ENCODE measurements at places on chromosomes 4 and X.

- DNase-seq = no peak
These were observed 201.5 kb upstream of the FAM241A start for GRCh38 chr4:111943796-111944203.

GRCh38 chr4:13611283-13611842 is 16.2 kb downstream of the BOD1L1 start:
- no peak for DNase-seq

- DNase-seq = no peak
These were observed 4.8 kb downstream of the FRMPD3 start for GRCh38 chrX:107454302-107454701.

- no peak for DNase-seq
These were observed 34.4 kb downstream of the PARM1 start for GRCh38 chr4:74967324-74967723.

- DNase-seq = no peak
These were observed 792.9 kb upstream of the HTR2C start for GRCh38 chrX:113790987-113791386.

DNA sequence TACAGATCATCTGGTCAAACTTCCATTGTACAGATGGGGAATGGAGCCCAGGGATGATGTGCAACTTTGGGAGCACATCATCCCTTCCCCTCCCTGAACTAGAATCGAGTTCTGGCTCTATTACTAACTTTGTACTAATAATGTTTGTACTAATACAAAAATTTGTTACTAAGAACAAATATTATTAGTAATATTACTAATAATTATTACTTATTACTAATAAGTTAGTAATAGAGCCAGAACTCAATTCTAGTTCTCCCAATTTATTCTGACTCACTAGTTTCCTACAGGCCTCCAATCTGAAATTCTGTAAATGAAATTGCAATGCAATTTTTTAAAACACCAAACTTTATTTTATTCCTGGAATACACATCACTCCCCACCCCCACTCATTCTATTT is 47.9 kb upstream of the CD40LG start:
- DNase-seq = no peak

DNA sequence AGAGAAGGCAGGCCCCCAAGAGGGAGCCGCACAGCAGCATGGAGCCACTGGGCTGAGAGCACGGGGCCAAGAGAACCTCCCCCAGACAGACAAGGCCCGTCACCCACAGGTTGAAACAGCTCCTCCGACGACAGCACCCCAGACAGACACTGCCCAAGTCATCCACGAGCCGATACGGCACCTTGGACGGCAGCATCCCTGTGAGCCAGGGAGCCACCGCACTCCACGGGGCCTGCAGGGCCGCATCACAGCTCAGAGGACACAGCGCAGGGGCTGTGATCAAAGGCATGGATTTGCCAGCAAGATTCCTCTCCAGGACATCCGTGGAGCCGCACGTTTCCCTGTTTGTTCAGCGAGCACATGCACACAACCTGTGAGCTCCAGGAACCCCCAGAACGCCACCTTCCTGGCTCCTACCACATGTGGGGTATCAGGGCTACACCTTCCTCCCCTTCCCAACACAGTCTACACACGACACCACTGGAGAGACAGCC is 3.9 kb downstream of the CTBP1 start:
- no peak for DNase-seq

DNA sequence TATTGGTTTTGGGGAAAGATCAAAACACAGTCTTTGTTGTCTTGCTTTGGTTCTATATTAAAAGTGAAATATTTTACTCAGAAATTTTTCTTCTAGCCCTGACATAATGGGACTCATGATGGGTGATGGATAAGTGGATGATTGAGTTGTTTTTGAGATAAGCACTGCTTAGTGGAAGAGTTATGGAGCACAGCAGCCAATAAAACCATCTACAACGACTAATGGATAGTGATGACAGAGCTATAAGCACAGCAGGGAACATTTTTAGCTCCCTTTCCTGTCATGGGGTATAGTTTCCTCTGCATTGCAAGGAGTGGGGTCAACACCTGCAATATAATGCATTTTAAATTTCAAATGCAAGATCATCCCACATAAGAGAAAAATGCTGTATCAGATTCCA is 812.4 kb downstream of the STPG2 start:
- no peak for DNase-seq

GRCh38 chr4:34323549-34324320 is 1920.6 kb downstream of the ARAP2 start:
- no peak for DNase-seq

- DNase-seq = no peak
These were observed 23.5 kb upstream of the NFKB1 start for GRCh38 chr4:102477657-102478056.

DNA sequence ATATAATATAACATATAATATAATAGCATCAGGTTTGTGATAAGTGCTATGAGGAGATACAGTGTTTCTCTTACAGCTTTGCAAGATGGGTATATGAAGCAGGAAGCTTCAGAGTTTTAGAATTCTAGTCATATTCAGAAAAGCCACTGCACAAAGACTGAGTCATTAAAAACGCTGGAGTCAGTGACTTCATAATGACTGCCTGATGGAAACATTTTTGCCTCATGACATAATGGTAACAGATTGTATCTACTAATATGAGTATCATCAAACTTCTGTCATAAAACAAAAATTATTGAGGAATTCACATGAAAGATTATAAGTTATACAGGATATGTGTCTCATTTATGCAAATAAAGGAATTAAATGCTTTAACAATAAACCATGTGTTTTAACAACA is 46.8 kb downstream of the EPHA5 start:
- DNase-seq = no peak

GRCh38 chr4:154005171-154005520 is 216.3 kb upstream of the SFRP2 start:
- no peak for DNase-seq

- no peak for DNase-seq
These were observed 115.0 kb downstream of the SHROOM4 start for GRCh38 chrX:50698944-50699343.

DNA sequence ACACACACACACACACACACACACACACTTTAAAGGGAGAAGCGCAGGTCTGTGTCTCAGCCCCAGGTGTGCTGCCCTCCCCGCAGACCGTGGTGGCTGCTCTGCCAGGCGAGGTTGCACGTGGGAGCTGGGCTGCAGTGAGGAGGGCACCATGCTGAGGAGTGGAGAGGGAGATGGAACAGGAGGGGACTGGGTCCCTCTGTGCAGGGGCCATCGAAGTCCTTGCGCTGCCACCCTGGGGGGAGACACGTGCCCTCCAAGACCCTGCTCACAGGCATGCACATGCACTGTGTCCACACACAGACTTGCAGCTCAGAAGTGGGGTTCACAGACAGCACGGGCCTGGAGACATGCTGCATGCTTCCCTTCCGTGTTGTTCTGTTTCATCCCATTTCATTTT is 65.5 kb upstream of the HGFAC start:
- no peak for DNase-seq

GRCh38 chr4:142874684-142875083 is 28.6 kb upstream of the INPP4B start:
- DNase-seq = no peak

DNA sequence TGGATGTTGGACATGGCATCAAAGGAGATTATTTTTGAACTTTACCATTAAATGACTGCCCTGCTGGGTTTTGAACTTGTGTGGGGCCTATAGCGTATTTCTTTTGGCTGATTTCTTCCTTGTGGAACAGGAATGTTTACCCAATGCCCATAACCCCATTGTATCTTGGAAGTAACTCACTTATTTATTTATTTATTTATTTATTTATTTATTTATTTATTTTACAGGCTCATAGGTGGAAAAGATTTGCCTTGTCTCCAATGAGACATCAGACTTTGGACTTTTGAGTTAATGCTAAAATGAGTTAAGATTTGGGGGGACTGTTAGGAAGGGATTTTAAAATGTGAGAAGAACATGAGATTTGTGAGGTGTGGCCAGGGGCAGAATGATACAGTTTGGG is 273.1 kb downstream of the SLITRK2 start:
- no peak for DNase-seq

GRCh38 chr4:3306450-3306849 is 13.6 kb downstream of the RGS12 start:
- no peak for DNase-seq

GRCh38 chr4:116839826-116840225 is 245.6 kb downstream of the TRAM1L1 start:
- no peak for DNase-seq

DNA sequence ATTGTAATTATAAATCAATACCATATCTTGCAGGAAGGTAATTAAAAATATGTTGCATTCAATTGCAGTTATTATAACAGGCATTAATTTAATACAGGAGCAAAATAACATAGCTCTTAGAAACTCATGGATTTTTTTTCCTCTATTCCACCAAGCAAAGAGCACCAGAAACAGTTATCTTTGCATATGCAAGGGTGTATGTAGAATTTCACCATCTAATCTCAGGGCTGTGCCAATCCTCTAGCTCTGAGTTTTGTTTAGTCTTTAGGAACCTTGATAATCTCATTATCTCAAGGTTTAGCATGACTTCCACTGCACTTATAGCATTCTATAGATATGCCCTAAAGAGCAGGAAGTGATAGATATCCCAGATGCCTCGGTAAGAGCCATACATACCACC is 197.5 kb downstream of the VEGFC start:
- no peak for DNase-seq

- DNase-seq = no peak
These were observed 346.7 kb downstream of the PDHA2 start for GRCh38 chr4:96186593-96186992.

GRCh38 chr4:43757147-43757546 is 691.5 kb downstream of the KCTD8 start:
- DNase-seq = no peak

GRCh38 chrX:13470685-13470977 is 98.8 kb upstream of the EGFL6 start:
- no peak for DNase-seq

DNA sequence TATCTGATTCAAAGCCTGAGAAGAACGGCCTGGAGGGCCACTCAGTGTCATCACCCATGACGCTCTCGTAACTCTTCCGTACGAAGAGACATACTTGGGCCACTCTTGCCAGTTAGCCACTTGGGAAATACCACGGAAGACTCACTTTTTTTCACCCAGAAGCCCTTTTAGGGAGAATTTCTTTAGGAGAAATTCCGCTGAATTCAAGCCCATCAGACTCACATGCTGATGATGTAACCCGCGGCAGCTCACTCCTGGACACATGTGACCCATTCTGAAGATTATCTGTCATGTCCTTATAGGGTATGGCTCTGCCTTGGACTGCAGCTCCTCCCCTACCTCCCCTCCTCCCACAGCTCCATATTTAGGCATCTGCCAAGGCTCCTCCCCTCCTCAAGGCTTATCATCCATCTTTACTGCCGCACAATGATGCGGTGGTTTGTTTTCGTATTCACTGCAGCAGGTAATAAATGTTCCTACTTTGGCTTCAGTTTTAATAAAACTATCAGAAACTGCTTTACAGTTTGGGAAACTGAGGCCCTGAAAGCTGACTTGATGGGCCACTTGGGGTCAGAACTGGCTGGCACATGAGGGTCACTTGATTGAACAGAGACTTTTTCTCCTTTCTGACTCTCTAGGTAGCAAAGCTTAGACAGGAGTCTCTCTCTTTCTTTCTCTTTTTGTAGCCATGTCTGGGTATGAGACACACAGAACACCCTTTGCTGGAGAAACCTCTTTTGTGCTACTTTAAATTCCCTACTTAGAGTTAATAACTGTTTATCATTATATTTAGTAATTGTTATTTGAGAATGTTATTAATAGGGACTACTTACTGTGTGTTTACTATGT is 42.1 kb downstream of the RHOH start:
- peak; percentile 79 for DNase-seq

DNA sequence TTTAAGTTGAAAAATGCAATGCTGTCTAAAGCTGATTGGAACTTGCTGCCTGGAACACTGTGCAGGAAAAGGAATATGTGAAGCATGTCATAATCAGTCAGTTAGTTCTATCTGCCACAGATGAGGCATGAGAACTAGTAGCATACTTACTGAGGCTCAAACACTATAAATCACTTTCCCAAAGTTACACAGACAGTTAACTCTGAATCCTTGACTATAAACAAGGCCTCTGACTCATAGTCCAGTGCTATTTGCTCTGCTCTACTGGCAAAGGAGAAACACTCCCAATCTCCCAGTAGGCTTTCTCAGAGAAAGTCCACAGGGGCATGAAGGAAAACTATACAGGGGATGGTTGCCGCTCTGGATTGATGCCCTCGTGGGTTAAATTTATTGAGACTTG is 2078.4 kb upstream of the TENM3 start:
- no peak for DNase-seq

DNA sequence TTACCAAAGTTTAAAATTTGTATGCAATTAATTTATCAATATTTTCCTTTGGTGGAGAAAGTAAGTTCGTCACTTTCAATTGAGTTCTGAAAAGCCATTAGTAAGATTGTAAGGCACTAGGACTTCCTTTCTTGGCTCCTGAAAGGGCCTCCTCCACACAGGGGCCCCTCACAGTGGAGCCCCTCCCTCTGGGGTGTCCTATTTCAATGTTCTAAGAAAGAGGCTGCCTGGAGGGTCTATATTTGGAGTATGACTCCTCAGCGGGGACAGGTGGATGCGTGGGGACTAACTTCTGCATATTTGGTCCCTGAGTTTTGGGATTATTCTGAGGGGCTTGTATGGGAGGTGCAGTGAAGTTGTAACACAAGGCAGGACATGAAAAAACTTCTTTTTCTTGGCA is 1.6 kb upstream of the ARMCX4 start:
- DNase-seq = no peak

GRCh38 chr4:18735740-18736268 is 714.2 kb upstream of the LCORL start:
- DNase-seq = no peak

- no peak for DNase-seq
These were observed 25.1 kb upstream of the ANK2 start for GRCh38 chr4:113024388-113024787.

GRCh38 chr4:142818031-142818430 is 28.1 kb downstream of the INPP4B start:
- DNase-seq = no peak

GRCh38 chr4:73723928-73724327 is 16.4 kb upstream of the CXCL8 start:
- DNase-seq = no peak

DNA sequence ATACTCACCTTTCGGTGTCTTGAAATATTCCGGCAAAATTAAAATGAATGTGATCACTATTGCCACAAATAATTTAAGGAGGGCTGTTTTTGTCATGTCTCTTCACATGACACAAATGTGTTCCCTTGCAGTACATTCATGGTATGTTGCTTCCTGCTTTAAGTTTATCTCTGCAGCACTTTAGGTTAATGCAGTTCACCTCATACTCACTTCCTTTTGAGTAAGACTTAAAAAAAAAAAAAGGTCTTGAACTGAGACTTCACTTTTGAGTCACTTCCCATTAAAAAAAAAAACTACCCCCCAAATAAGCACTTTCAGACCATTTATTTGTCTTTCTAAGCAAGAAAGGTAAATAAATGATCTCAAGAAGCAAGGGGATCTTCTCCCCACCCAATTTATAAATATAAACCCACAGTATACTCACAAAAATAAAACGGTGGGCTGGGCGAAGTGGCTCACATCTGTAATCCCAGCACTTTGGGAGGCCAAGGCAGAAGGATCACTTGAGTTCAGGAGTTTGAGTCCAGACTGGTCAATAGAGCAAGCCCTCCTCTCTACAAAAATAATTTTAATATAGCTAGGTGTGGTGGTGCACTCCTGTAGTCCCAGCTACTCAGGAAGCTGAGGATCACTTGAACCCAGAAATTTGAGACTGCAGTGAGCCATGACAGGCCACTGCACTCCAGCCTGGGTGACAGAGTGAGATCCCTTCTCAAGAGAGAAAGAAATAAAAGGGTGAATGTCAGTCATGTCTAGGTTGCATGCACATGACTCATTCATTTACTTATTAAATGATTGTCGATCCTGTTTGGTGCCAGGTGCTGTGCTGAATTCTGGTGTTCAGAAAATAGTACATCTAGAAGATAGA is at the start of gene TMEM156:
TMEM156 (minus strand) TSS at position 192 of the 868 bp plus-strand sequence; CDS start at position 96, 96 bp downstream.
- DNase-seq = no peak
